ENCODE measurements at places on chromosomes 2 and 18.

GRCh38 chr2:113158884-113159553, 14.8 kb upstream of the PSD4 start:
- no peaks in the 10 kb centered on the region for H3K36me3 ChIP-seq
- peaks cover 21% of the 10 kb centered on the region for H3K27me3 ChIP-seq
- peaks cover 13% of the 10 kb centered on the region for H3K4me1 ChIP-seq
- H3K27ac ChIP-seq = no peak overlapping the region
- no peak overlapping the region for H3K4me3 ChIP-seq

DNA sequence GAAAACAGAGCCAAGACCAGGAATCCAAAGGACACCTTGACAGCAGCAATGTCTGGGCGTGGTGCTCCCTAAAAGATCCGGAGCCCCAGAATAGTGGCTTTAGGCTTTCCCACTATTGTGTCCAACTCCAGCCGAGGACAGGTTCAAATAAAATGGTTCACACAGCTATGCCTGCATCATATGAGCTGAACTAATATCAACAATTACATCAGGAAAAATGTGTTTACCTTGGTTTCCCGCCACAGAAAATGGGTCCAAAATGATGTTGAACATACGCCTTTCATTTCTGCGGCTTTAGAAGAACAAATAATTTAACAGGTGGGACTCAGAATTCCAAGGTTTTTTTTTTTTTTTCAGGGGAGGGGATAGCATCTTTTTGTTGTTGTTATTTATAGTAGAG, 93.6 kb downstream of the OSR1 start:
- no peak overlapping the region for H3K4me3 ChIP-seq
- H3K4me1 ChIP-seq = no peaks in the 10 kb centered on the region
- H3K27me3 ChIP-seq = no peaks in the 10 kb centered on the region
- DNase-seq = no peak

DNA sequence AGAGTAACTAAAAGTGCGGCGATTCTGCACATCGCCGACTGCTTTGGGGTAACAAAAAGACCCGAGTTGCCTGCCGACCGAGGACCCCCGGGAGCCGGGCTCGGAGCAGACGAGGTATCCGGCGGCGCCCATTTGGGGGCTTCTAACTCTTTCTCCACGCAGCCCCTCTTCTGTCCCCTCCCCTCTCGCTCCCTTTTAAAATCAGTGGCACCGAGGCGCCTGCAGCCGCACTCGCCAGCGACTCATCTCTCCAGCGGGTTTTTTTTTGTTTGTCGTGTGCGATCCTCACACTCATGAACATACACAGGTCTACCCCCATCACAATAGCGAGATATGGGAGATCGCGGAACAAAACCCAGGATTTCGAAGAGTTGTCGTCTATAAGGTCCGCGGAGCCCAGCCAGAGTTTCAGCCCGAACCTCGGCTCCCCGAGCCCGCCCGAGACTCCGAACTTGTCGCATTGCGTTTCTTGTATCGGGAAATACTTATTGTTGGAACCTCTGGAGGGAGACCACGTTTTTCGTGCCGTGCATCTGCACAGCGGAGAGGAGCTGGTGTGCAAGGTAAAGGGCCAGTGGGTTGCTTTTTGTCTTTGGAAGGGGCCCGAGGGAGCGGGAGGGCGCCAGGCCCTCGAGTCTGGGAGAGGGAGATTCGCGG, 1.4 kb downstream of the TRIB2 start:
- peak overlapping the region; percentile 98 for H3K4me3 ChIP-seq
- H3K4me1 ChIP-seq = peaks cover 49% of the 10 kb centered on the region
- peak; percentile 46 for DNase-seq
- H3K27ac ChIP-seq = no peak overlapping the region
- H3K27me3 ChIP-seq = peaks cover 24% of the 10 kb centered on the region

DNA sequence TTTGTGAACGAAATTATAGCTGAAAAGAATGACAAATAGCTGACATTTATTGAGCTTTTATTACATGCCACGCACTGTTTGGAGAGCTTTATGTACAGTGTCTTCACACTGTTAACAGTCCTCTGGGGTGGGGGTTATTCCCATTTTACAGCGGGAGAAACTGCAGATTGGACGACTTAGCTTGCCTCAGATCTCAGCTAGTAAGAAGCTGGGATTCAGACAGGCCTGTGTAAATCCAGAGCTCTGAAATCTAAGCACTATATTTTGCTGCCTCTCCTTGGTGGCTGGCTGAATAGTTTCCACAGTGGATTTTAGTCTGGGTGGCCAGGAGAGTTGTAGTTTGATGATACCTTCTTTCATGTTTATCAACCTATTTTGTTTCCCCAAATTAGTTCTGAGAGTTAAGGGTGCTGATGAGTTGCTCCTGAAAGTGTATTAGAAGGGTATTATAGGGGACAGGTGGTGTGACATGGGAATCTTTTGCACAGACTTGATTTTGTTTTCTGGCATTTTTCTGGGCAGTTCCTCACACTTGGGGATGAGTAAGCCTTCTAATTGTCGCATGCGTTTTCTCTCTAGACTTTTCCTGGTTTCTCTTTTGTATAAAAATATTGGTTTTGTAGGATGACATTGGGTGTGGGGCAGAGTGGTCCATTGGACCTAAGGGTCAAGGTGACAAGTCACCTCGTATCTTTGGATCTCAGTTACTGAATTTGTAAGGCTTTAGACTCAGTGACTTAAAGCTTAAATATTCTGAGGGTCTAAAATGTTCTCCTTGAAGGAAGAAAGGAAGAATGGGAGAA, 1.5 kb downstream of the ACSL3 start:
- no peaks in the 10 kb centered on the region for H3K27me3 ChIP-seq
- H3K4me1 ChIP-seq = peaks cover 62% of the 10 kb centered on the region
- no peaks in the 10 kb centered on the region for H3K36me3 ChIP-seq
- H3K4me3 ChIP-seq = peak overlapping the region; percentile 85

DNA sequence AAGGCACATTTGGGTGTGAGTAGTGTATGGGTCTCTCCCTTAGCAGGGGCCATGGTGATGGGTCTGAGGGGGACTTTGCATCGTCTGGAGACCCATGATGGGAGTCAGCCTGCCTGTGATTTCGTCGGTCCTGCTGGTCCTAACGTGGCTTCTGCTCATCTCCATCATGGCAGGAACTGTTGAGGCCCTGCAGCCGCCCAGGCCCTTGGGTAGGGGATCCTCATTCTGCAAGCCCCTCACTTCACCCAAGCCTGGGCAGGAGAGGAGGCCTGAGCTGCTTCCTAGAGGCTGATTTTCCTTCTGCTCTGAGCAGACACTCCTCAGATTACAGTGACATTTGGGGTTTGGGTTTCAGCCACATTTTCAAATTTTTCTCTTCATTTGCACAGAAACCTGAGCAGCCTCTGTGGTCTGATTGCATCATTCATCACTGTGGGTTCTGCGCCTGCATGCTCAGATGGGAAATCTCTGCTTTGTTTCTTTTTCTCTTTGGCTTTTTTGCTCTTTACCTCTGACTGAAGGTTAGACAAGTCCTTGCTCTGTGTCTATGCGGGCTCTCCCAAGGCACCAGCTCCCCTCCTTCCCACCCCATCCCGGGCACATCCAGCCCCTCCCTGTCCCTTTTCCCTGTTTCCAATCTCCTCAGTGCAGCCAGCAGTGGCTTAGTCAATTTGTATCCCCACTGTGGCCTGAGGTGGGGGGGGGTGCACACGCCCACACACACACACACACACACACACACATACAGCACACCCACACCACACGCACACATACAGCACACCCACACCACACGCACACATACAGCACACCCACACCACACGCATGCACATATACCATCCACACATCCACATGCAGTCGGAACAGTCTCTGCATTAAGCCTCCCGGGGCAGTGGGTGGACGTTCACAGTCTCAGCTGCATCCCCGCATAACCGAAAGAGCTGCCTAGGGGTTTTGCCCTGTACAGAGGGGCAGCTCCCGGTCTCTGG, 305.4 kb upstream of the HS6ST1 start:
- no peak overlapping the region for H3K4me3 ChIP-seq

DNA sequence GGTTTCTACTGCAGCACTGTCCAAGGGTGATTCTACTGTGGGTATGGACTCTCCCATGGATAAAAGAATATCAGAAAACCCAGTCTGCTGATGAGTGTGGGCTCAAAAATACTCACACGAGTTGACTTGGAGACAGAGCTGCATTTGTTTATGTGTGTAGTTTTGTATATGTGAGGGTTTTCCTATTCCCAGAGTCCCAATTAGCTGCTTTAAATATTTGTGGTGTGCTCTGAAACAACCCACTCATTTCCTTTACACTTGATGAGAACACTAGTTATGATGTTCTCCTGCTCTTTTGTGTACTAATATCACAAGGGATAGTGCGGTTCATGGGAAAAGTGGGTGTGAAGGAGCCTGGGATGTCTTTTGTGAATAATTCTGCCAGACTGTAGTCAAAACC, 337.3 kb downstream of the PLCL1 start:
- H3K27ac ChIP-seq = no peak overlapping the region
- no peak for DNase-seq
- no peaks in the 10 kb centered on the region for H3K36me3 ChIP-seq
- no peaks in the 10 kb centered on the region for H3K27me3 ChIP-seq

DNA sequence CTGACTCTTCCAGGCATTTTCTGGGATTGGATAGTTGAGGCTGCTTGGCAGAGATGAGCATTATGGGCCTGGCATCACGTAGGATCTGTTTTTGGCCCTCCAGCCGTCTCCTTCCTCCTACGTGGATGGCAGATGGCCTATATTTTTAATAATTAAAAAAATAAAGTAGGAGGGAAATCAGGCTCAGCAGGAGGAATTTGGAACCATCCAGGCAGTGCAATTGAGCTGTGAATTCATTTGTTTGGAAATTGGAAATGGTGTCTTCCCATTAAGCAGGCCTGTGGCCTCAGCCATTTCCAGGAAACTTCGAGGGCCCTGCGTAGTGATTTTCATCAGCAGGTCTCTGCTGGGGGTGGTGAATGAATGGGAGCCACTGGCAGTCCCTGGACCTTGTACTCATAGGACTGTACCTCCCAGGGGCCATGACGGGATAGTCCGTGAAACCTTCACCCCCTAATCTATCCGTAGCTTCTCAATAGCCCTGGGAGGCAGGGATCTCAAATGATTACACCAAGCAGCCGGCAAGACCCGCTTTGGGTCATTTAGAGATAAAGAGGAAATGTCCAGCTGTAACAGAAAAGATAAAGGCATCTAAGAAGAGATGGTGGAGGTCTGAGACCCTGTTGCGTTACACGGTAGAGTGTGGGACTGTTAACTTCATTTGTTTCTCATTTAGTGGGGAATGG, 73.1 kb upstream of the TNP1 start:
- no peak overlapping the region for H3K4me3 ChIP-seq
- DNase-seq = no peak
- no peaks in the 10 kb centered on the region for H3K36me3 ChIP-seq
- no peaks in the 10 kb centered on the region for H3K4me1 ChIP-seq
- H3K27ac ChIP-seq = no peak overlapping the region

DNA sequence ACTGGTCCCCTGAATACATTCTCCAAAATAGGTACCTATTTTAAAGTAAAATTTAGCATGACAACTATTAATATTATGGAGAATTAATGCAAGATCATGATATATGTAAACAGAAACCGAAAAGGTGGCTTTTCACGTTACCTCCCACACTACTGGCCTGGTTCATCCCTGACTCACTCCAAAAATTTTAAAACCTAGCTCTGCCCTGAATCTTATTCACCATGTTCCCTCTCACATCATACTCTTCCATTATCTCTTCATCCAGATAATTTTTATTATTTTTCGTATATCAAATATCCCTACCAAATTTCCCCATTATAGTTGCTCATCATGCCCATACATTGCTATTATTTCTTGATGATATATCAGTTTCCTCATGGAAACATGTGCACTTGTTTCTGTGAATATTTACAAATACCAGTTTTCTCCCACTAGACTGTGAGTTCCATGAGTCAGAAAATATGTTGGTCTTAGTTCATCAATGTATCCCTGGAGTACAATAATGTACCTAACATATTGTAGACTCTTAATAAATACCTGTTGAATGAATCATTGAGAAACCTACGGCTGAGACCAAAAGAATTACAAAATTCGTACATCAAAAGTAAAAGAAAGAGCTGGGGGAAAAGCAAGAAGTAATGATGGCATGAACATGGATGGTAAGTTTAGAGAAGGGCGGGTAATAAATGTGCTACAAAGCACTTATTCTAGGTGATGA, 360.1 kb upstream of the CHAC2 start:
- DNase-seq = no peak
- no peak overlapping the region for H3K27ac ChIP-seq
- H3K36me3 ChIP-seq = no peaks in the 10 kb centered on the region
- H3K4me1 ChIP-seq = no peaks in the 10 kb centered on the region

- no peaks in the 10 kb centered on the region for H3K36me3 ChIP-seq
- peaks cover 5% of the 10 kb centered on the region for H3K4me1 ChIP-seq
- no peak overlapping the region for H3K27ac ChIP-seq
- no peaks in the 10 kb centered on the region for H3K27me3 ChIP-seq
- peak overlapping the region; percentile 71 for H3K4me3 ChIP-seq
Observed at GRCh38 chr2:127407661-127408003, 10.6 kb upstream of the PROC start.

GRCh38 chr18:77177009-77177408, 44.4 kb upstream of the MBP start:
- H3K4me1 ChIP-seq = no peaks in the 10 kb centered on the region
- H3K4me3 ChIP-seq = no peak overlapping the region
- no peak for DNase-seq
- no peaks in the 10 kb centered on the region for H3K27me3 ChIP-seq

DNA sequence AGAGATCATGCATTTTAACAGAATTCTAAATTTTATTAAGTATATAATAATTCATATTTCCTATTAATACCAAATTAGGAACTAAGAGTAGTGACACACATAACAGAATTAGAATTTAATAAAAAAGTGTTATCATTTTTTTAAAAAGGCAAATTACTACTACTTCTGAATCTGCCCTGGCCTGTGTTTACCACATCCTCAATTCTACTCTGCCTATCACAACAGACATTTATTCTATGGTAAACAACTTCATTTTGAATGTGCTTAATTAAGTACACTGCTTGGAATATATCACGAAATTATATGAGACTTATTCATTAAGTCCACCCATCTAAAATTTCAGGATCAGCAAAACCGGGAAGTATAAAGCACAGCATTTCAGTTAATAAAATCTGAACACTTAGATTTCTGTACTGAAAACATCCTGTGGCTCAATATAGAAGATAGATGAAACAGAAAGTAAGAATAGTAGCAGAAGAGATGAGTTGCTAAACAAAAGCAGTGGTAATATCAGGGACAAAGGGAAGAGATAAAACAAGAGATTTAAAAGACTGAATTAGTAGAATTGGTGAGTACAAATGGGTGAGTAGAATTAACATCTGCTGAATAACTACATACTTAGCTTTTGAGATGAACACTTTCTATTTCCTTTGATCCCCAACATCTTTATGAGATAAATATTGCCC, 3.7 kb downstream of the SMC6 start:
- no peak overlapping the region for H3K4me3 ChIP-seq
- peak overlapping the region; percentile 75 for H3K27ac ChIP-seq
- DNase-seq = no peak
- H3K27me3 ChIP-seq = no peaks in the 10 kb centered on the region

DNA sequence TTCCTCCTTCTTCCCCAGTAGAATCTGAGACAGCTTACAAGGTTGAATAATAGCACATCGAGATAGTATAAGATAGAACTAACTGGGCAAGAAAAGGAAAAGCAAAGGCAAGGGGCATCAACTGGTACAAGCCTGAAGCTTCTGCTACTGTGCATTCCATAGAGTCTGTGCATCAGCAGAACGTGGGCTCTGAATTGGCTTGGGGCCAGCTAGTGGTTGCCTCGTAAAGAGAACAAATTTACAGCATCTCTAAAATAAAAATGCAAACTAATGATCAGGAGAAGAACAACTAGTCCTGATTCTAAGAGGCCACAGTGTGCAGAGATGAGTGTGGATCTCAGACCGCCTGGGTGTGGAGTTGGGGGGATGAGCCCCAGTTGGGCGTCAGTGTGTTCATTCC, 36.6 kb downstream of the UPP2 start:
- H3K4me1 ChIP-seq = no peaks in the 10 kb centered on the region
- H3K27me3 ChIP-seq = no peaks in the 10 kb centered on the region
- no peak for DNase-seq

GRCh38 chr2:204329016-204329415, 216.3 kb upstream of the PARD3B start:
- DNase-seq = no peak
- no peaks in the 10 kb centered on the region for H3K36me3 ChIP-seq
- no peaks in the 10 kb centered on the region for H3K27me3 ChIP-seq
- no peak overlapping the region for H3K27ac ChIP-seq

Measured in GM23338 (cell line).